Left ventricle myocardium inferior (tissue), 1 donor: ENCODE measurements at places on chromosomes 4 and X. TPM values are rescaled to one million over a fixed set of nuclear protein-coding genes. Genes with fewer than 3 reads are reported as not detected.

The HTN3 gene
- total RNA-seq = not detected

The GLRA3 gene
- not detected for total RNA-seq

The FGA gene
- not detected for total RNA-seq

The NUP62CL gene
- 1.1 TPM for total RNA-seq

The NXF2 gene
- not detected for total RNA-seq

The MCF2 gene
- 0.52 TPM for total RNA-seq

The SMIM14 gene
- total RNA-seq = 11.4 TPM

The XKRX gene
- total RNA-seq = not detected

The SYNPO2 gene
- total RNA-seq = 239 TPM

The PHKA1 gene
- 18.1 TPM for total RNA-seq

GRCh38 chrX:41906515-41907187 is 16.7 kb downstream of the CASK start:
- no peak for DNase-seq
- H3K4me3 ChIP-seq = no peak overlapping the region
- H3K4me1 ChIP-seq = no peaks in the 10 kb centered on the region
- H3K36me3 ChIP-seq = no peaks in the 10 kb centered on the region
- H3K27ac ChIP-seq = no peak overlapping the region

- peaks cover 28% of the 10 kb centered on the region for H3K4me1 ChIP-seq
- H3K27me3 ChIP-seq = no peaks in the 10 kb centered on the region
- no peak overlapping the region for H3K27ac ChIP-seq
- DNase-seq = no peak
- H3K4me3 ChIP-seq = no peak overlapping the region
- peaks cover 15% of the 10 kb centered on the region for H3K36me3 ChIP-seq
These were observed 9.0 kb downstream of the SLC30A9 start for GRCh38 chr4:41999321-41999720.

DNA sequence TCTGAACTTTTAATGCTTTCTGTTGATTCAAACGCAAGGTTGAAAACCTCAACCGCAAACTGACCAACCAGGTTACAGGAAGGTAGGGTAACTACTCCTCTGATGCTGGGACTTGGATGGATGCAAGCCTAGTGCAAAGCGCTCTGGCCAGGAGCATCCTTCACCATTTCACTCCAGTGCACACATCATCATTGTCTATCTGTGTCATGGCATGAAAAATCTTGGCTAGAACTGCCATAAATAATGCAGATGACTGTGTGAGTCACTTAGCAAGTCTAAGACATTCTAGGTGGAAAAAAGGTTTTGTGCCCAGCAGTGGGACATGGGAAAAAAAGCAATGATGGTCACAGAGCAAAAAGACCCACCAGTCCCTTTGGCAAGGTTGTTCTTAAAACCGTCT is 10.9 kb downstream of the ADGRA3 start:
- no peak for DNase-seq
- H3K36me3 ChIP-seq = no peaks in the 10 kb centered on the region
- H3K4me3 ChIP-seq = no peak overlapping the region
- H3K27me3 ChIP-seq = no peaks in the 10 kb centered on the region
- H3K27ac ChIP-seq = no peak overlapping the region

GRCh38 chrX:109859651-109860050 is 126.6 kb upstream of the ACSL4 start:
- H3K4me1 ChIP-seq = peaks cover 8% of the 10 kb centered on the region
- no peak overlapping the region for H3K27ac ChIP-seq
- no peaks in the 10 kb centered on the region for H3K27me3 ChIP-seq
- DNase-seq = no peak
- no peak overlapping the region for H3K4me3 ChIP-seq

DNA sequence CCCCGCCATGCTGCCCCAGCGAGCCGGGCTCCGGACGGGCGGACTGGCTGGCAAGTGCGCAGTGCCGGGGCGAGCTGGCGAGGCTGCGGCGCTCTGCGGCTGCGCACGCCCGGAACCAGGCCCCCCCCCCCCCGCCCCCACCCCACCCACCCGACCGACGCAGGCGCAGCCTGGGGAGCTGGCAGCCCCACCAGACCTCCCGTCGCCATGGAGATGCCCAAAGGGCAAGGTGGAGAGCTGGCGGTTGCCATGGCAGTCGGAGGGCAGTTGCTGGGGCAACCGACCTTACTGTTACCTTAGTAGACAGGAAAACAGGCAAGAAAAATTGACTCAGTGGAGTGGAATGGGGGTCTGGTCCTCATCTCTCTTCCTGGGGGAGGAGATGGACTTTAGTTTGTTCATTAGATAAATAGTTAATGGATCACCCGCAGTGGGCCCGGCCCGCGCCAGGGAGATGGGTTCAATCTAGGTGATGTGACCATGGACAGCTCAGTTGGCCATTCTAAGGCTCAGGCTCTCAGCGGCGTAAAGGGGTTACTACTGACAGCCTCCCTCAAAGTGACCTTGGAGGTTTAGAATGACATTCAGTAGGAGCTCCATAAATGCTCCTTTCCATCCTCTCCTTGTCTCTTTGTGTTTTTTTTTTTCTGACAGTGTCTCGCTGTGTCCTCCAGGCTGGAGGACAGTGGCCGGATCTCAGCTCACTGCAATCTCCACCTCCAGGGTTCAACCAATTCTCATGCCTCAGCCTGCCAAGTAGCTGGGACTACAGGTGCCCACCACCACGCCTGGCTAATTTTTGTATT is at the start of gene PCSK1N:
TSS of gene PCSK1N (minus strand) at position 87 of the 806 bp plus-strand sequence. CDS start at position 9, 78 bp downstream.
- H3K27me3 ChIP-seq = peaks cover 52% of the 10 kb centered on the region
- peak within 1 kb of the TSS; percentile 43 for H3K4me3 ChIP-seq
- no peaks in the 10 kb centered on the region for H3K4me1 ChIP-seq
- no peaks in the 10 kb centered on the region for H3K36me3 ChIP-seq
- no peak within 1 kb of the TSS for H3K27ac ChIP-seq

- no peaks in the 10 kb centered on the region for H3K36me3 ChIP-seq
- no peaks in the 10 kb centered on the region for H3K4me1 ChIP-seq
- H3K27me3 ChIP-seq = no peaks in the 10 kb centered on the region
- DNase-seq = no peak
These were observed 187.3 kb upstream of the FAM241A start for GRCh38 chr4:111957997-111958396.

GRCh38 chr4:1855333-1856070 is 454 bp downstream of the LETM1 start:
- H3K36me3 ChIP-seq = no peaks in the 10 kb centered on the region
- peaks cover 67% of the 10 kb centered on the region for H3K4me1 ChIP-seq
- no peaks in the 10 kb centered on the region for H3K27me3 ChIP-seq
- peak overlapping the region; percentile 76 for H3K4me3 ChIP-seq
- peak; percentile 35 for DNase-seq

- H3K36me3 ChIP-seq = no peaks in the 10 kb centered on the region
- DNase-seq = peak; percentile 75
- H3K27ac ChIP-seq = peak overlapping the region; percentile 77
- H3K27me3 ChIP-seq = no peaks in the 10 kb centered on the region
These were observed 449.8 kb downstream of the C4orf33 start for GRCh38 chr4:129545599-129546278.

DNA sequence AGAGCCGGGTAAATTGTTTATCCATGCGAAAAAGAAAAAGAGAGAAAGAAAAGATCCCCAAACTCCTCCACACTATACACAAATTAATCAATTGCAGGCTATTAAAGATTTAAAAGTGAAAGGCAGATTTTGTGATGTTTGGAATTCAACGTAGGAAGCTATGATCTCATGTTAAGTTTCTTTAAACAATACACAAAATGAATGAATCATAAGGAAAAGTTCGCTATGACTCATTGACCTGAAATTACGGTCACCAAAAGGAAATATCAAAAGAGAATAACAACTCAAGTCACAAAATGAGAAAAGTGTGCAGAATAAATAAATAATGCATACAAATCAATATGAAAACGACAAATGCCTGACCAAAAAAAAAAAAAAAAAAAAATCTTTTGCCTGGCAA is 28.6 kb downstream of the CLNK start:
- H3K27me3 ChIP-seq = peaks cover 19% of the 10 kb centered on the region
- H3K36me3 ChIP-seq = no peaks in the 10 kb centered on the region
- H3K27ac ChIP-seq = no peak overlapping the region
- H3K4me1 ChIP-seq = no peaks in the 10 kb centered on the region
- no peak overlapping the region for H3K4me3 ChIP-seq

- H3K4me1 ChIP-seq = no peaks in the 10 kb centered on the region
- no peaks in the 10 kb centered on the region for H3K36me3 ChIP-seq
- no peak overlapping the region for H3K27ac ChIP-seq
These were observed 274.8 kb upstream of the TENM3 start for GRCh38 chr4:181968371-181968770.

- H3K36me3 ChIP-seq = no peaks in the 10 kb centered on the region
- H3K4me1 ChIP-seq = no peaks in the 10 kb centered on the region
- DNase-seq = no peak
- H3K27me3 ChIP-seq = no peaks in the 10 kb centered on the region
These were observed 332.5 kb downstream of the PDGFC start for GRCh38 chr4:156638925-156639605.

GRCh38 chr4:83889802-83890201 is 353.9 kb downstream of the GPAT3 start:
- H3K4me3 ChIP-seq = no peak overlapping the region
- H3K27ac ChIP-seq = no peak overlapping the region
- H3K36me3 ChIP-seq = no peaks in the 10 kb centered on the region
- H3K4me1 ChIP-seq = no peaks in the 10 kb centered on the region
- H3K27me3 ChIP-seq = no peaks in the 10 kb centered on the region

- H3K27me3 ChIP-seq = no peaks in the 10 kb centered on the region
- H3K4me3 ChIP-seq = no peak overlapping the region
- H3K27ac ChIP-seq = no peak overlapping the region
- no peaks in the 10 kb centered on the region for H3K36me3 ChIP-seq
- no peak for DNase-seq
These were observed 38.0 kb upstream of the SPP1 start for GRCh38 chr4:87937523-87937922.

DNA sequence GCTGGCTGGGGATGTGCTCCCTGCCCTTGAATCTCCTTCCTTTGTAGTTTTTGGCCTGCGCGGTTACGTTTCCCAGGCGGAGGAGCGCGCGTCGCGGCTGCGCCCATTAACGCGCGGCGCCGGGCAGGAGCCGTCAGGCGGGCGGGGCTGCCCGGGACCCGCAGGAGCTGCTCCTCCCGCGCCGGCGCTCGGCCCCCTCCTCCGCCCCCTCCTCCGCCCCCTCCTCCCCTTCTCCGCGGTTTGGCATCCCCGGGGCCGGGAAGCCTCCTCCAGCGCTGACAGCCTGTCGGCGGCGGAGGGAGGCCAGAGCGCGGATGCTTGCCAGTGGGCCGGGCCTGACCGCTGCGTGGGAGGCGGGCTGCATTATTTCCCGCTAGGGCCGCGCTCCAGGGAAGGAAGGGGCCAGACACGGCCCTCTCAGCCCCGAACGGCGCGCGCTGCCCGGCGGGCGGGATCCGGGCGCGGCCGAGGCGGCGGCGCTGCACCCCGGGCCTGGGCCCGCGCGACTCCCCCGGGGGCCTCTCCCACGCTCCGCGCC is at the start of gene DCLK2:
TSS of gene DCLK2 (plus strand) at position 405 of the 538 bp plus-strand sequence. CDS start 583 bp downstream, outside the sequence.
- H3K27ac ChIP-seq = peak within 1 kb of the TSS; percentile 88
- H3K4me1 ChIP-seq = peaks cover 58% of the 10 kb centered on the region
- H3K4me3 ChIP-seq = peak within 1 kb of the TSS; percentile 77
- H3K36me3 ChIP-seq = no peaks in the 10 kb centered on the region

- no peak overlapping the region for H3K27ac ChIP-seq
- no peaks in the 10 kb centered on the region for H3K27me3 ChIP-seq
- DNase-seq = no peak
- H3K4me1 ChIP-seq = no peaks in the 10 kb centered on the region
- no peaks in the 10 kb centered on the region for H3K36me3 ChIP-seq
These were observed 56.3 kb downstream of the PTCHD1 start for GRCh38 chrX:23390979-23391378.

- H3K4me1 ChIP-seq = peaks cover 7% of the 10 kb centered on the region
- H3K4me3 ChIP-seq = no peak overlapping the region
- DNase-seq = no peak
- no peak overlapping the region for H3K27ac ChIP-seq
- H3K36me3 ChIP-seq = no peaks in the 10 kb centered on the region
These were observed 16.8 kb downstream of the KDM6A start for GRCh38 chrX:44889824-44890223.

- no peaks in the 10 kb centered on the region for H3K36me3 ChIP-seq
- peaks cover 100% of the 10 kb centered on the region for H3K27me3 ChIP-seq
- no peak for DNase-seq
- peak overlapping the region; percentile 63 for H3K4me3 ChIP-seq
- H3K27ac ChIP-seq = no peak overlapping the region
These were observed 981 bp upstream of the PITX2 start for GRCh38 chr4:110623718-110624397.

DNA sequence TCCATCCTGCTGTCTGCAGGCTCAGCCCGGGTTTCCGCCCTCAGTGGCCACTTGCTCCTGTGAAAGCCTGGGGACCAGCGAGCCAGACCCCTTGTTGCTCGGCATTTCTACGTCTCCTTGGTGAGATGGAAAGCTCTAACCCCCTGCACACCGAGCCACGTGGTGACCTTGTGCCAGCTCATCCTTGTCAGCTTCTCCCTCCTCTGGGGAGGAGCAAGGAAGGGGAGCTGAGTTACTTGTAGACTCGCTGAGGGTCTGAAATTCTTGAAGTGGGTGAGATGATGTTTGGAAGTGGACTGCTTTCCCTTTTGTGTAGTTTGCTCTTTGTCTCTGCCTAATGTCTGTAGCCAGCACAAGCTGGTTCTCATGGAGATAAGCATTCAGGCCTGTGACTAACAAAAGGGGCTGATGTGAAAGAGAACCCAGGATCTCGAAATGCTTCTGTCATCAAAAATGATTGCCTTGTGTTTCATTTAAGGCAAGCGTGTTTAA is 29.3 kb downstream of the RGS12 start:
- peaks cover 48% of the 10 kb centered on the region for H3K4me1 ChIP-seq
- peak overlapping the region; percentile 84 for H3K27ac ChIP-seq
- no peak overlapping the region for H3K4me3 ChIP-seq

GRCh38 chr4:101348367-101348827 is 1.1 kb upstream of the PPP3CA start:
- peak overlapping the region; percentile 98 for H3K27ac ChIP-seq
- H3K27me3 ChIP-seq = no peaks in the 10 kb centered on the region
- peak overlapping the region; percentile 93 for H3K4me3 ChIP-seq
- peak; percentile 23 for DNase-seq

GRCh38 chrX:40849906-40850823 is 114.8 kb upstream of the MED14 start:
- H3K36me3 ChIP-seq = no peaks in the 10 kb centered on the region
- no peaks in the 10 kb centered on the region for H3K4me1 ChIP-seq
- H3K27ac ChIP-seq = no peak overlapping the region
- DNase-seq = no peak
- no peaks in the 10 kb centered on the region for H3K27me3 ChIP-seq

DNA sequence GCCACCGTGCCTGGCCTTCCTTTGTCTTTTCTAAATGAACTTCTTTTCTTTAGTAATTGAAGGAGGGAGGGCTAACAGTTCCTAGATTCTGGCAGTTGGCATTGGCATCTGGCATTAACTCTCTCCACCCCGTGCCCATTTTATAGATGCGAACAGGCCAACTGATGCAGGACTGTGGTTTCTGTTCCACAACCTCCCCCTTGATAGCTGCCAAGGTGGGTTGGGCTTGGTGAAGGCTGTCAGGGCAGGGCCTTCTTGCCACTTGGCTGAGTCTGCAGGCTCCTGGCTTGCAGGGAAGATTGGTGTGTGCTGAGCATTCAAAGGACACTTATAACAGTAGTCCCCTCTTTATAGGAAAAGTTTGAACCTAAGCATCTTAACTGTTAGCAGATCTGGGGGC is 4.3 kb downstream of the SOWAHD start:
- no peaks in the 10 kb centered on the region for H3K4me1 ChIP-seq
- no peak for DNase-seq
- no peak overlapping the region for H3K4me3 ChIP-seq
- no peaks in the 10 kb centered on the region for H3K36me3 ChIP-seq
- no peak overlapping the region for H3K27ac ChIP-seq
